ENCODE measurements at places on chromosomes 2 and 18. TPM values are rescaled to one million over a fixed set of nuclear protein-coding genes. Genes with fewer than 3 reads are reported as not detected.

The PROKR1 gene
- total RNA-seq, result 0.66 TPM

The HMSD gene
- total RNA-seq, result not detected

The ANAPC1 gene
- 52.8 TPM for total RNA-seq

The DUSP2 gene
- total RNA-seq, result 12.8 TPM

GRCh38 chr2:233339427-233339826, 14.9 kb upstream of the DGKD start:
- no peaks in the 10 kb centered on the region for H3K27me3 ChIP-seq
- no peak overlapping the region for H3K4me3 ChIP-seq
- H3K36me3 ChIP-seq, result no peaks in the 10 kb centered on the region

DNA sequence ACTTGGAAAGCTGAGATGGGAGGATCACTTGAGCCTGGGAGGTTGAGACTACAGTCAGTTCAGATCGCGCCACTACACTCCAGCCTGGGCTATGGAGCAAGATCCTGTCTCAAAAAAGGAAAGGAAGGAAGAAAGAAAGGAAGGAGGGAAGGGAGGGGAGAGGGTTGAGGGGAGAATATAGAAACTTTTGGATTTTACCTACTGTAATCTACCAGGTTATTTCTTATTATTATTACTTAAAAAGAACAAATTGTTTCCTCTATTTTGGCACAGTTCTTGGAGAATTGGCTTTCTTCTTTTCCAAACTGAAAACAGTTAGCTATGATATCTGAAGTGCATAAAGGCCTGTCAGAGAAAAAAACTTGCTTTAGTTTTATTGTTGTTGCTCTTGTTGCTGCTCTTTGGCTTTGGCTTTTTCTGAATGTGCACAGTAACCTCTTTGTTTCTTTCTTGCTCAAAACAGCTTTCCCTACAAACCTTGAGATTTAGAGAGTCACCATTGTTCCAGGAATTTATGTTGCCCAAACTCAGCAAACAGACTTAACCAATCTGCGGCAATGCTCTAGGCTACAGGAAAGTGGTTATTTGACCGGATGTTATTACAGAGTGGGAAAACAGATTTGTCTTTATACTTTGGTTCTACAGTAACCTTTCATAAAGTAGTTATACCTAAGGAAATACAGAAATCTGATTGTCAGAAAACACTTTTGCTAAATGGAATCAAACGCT, 214.9 kb downstream of the XIRP2 start:
- no peaks in the 10 kb centered on the region for H3K36me3 ChIP-seq
- no peaks in the 10 kb centered on the region for H3K27me3 ChIP-seq
- no peak overlapping the region for H3K4me3 ChIP-seq
- DNase-seq, result no peak
- no peaks in the 10 kb centered on the region for H3K4me1 ChIP-seq

DNA sequence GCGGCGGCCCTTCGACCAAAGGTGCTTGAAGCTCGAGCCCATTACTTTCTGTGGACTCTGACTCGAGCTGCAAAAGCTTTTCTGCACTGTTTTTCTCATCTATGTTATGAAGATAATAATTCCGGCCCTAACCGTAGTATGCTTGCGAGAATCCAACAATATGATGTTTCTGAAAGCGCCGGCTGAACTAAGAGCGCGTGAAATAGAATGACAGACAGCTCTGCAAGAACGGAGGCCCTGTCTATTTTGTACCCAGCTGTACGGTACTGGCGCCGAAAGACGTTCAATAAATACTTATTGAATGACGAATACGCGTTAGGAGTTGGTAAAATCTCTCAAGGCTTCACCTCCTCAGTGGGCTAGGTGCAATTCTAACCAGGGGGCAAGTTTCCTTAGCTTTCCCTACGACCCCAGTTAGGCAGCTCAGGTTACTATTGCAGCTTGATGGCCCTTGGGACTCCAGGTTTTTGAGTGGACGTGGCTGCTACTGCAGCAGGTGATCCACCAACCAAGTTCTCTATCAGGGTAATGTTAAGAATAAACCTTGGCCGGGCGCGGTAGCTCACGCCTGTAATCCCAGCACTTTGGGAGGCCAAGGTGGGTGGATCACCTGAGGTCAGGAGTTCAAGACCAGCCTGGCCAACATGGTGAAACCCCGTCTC, 570 bp downstream of the SCRN3 start:
- H3K4me3 ChIP-seq, result peak overlapping the region; percentile 85
- H3K27me3 ChIP-seq, result no peaks in the 10 kb centered on the region
- DNase-seq, result no peak
- H3K4me1 ChIP-seq, result no peaks in the 10 kb centered on the region
- H3K36me3 ChIP-seq, result no peaks in the 10 kb centered on the region

DNA sequence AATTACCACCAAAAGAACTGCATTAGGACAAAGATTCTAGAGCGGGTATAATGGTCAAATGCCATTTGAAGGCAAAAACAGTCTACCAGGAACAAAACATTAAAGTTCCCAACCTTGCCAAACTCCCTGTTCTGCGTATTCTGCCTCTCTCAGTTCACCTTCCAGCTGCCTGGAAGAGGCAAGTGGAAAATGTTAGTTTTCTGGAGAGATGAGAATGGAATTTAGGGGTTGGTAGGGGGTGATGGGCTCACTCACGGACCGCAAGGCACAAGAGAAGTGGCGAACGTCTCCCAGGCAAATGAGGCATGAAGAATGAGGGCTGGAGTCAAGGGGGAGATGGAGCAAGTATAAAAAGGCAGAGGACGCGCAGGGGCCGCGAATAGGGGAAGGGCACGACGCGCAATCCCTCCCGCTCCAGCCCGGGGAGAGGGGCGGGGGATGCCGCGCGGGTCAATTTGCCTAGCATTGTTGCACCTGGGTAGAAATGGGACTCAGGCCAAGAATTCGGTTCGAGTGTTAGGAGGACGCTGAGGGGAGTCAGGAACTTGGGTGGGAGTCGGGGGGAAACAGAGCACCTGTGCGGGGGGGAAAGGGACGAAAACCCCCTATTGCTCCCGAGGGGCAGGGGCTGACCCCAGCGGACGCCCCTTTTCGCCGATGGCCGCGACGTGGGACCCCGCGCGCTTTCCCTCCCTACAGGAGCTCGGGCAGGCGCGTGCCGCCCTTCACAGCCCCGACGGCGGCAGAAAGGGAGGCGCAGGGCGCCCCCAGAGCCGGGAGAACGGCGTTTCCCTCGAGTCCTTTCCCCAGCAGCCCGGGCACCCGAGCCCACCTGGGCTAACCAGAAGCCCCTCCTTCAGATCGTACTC, 573 bp downstream of the PAIP2B start:
- H3K4me3 ChIP-seq, result peak overlapping the region; percentile 98
- no peaks in the 10 kb centered on the region for H3K36me3 ChIP-seq
- no peaks in the 10 kb centered on the region for H3K27me3 ChIP-seq
- no peaks in the 10 kb centered on the region for H3K4me1 ChIP-seq
- peak; percentile 58 for DNase-seq
- peak overlapping the region; percentile 90 for H3K27ac ChIP-seq

DNA sequence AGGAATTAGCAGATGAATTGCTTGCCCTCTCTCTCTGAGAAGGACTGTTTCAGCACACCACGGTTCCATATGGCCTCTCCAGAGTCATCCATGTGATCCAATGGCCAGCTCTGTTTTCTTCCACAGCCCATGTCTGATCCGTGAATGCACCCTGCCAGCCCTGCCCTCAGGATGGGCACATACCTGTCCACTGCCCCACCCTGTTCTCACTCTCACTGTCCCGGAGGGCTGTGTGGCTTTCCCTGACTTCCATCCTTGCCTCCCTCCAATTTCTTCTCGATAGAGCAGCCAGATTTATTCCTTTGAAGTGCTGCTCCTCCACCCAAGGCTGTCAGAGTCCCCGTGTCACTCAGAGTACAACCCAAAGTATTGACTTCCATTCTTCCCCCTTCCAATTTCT, 343.1 kb downstream of the TGIF1 start:
- no peak overlapping the region for H3K4me3 ChIP-seq
- H3K27ac ChIP-seq, result no peak overlapping the region
- no peaks in the 10 kb centered on the region for H3K36me3 ChIP-seq
- DNase-seq, result no peak

DNA sequence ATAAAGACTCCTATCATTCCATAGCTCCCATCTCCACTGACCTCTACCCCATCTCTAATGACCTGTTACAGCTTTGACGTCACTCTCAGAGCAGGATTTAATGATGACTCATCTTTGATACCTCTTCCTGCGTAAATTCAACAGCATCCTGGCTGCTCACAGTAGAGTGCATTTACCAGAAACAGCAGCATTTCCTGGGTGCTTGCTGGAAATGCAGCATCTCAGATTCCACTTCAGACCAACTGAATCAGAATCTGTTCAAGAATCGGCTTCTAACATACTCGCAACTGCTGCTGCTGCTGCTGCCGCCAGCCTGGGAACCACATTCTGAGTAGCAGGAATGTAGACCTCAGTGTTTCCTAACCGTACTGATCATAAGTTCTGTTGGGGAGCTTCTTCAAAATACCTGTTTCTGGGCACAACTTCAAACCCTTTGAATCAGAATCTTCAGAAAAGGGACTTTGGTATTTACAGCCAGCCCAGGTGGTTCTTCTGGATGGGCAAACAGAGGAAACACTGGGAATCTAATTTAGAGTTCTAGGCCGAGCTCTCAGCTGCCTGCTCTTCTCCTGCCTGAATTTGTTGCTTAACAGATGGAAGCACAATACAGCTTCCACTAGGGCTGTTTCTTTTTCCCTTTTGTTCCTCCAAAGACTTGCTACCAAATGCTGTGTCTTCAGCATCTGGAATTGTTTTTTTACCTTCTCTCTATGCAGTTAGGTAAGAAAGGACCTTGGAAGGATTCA, 241.4 kb downstream of the NCKAP5 start:
- H3K4me1 ChIP-seq, result no peaks in the 10 kb centered on the region
- H3K27me3 ChIP-seq, result no peaks in the 10 kb centered on the region
- no peak for DNase-seq

DNA sequence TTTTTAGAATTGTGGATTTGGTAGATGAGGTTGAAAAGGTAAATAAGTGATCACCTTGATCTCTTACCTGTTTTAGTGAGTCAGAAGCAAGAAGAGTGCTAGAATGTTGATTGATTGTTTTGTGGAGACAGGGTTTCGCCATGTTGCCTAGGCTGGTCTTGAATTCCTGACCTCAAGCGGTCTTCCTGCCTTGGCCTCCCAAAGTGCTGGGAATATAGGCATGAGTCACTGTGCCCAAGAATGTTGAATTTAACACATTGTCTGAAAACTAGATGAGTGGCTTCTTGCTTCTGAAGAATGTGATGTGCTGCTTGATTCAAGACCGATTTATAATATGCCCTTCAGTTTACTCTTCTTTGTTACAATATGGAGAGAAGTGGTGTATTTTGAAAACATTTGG, 121.3 kb downstream of the FMNL2 start:
- H3K27ac ChIP-seq, result no peak overlapping the region
- no peak overlapping the region for H3K4me3 ChIP-seq
- H3K27me3 ChIP-seq, result no peaks in the 10 kb centered on the region
- DNase-seq, result no peak
- no peaks in the 10 kb centered on the region for H3K36me3 ChIP-seq

GRCh38 chr18:5238371-5238976, 41.4 kb upstream of the AKAIN1 start:
- H3K27me3 ChIP-seq, result no peaks in the 10 kb centered on the region
- H3K27ac ChIP-seq, result peak overlapping the region; percentile 97
- no peaks in the 10 kb centered on the region for H3K36me3 ChIP-seq
- DNase-seq, result peak; percentile 52

DNA sequence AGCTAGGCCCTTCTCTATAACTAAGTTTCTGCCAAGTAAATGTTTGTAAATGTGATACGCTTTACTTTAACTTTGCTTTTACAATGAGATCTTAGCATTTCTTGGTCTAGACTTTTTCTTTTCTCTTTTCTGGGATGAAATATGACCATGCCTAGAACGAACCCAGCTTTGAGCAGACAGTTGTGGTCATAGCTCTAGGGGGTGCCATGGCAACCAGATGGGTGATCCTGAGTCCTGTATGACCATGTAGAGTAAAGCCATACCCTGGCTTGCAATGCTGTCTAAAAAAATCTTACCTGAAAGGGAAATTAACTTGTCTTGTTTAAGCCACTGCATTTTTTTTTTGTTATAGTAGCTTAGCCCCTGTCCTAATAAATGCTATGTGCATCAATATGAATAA, 956.3 kb downstream of the SLC4A3 start:
- H3K4me3 ChIP-seq, result no peak overlapping the region
- H3K27ac ChIP-seq, result no peak overlapping the region
- no peaks in the 10 kb centered on the region for H3K36me3 ChIP-seq
- no peaks in the 10 kb centered on the region for H3K4me1 ChIP-seq
- DNase-seq, result no peak

GRCh38 chr2:144475044-144475443, 44.9 kb downstream of the ZEB2 start:
- no peaks in the 10 kb centered on the region for H3K36me3 ChIP-seq
- no peak overlapping the region for H3K4me3 ChIP-seq
- H3K4me1 ChIP-seq, result no peaks in the 10 kb centered on the region
- DNase-seq, result no peak

GRCh38 chr18:32677578-32677977, 95.2 kb downstream of the KLHL14 start:
- DNase-seq, result no peak
- no peaks in the 10 kb centered on the region for H3K27me3 ChIP-seq
- H3K4me1 ChIP-seq, result no peaks in the 10 kb centered on the region
- no peak overlapping the region for H3K27ac ChIP-seq

- no peaks in the 10 kb centered on the region for H3K4me1 ChIP-seq
- no peak overlapping the region for H3K4me3 ChIP-seq
- no peak for DNase-seq
- no peaks in the 10 kb centered on the region for H3K27me3 ChIP-seq
Measured at GRCh38 chr2:214294426-214294825, 116.4 kb upstream of the VWC2L start.

DNA sequence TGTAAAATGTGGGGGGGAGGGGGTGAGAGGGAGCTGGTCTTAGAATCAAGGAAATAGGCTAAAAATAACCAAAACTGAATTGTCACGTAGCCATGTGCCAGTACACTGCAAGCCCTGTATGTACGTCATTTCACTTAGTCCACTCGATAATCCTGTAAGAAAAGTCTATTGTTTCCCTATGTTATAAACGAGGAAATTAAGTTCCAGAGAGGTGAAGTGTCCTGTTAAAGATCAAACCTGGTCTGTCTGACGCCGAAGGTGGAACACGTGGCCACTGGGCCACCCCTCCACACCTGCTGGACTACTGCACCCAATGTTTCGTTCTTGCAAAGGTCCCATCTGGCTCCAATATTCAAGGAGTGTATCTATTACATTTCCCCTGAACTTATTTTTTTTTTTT, 29.6 kb downstream of the TFCP2L1 start:
- H3K36me3 ChIP-seq, result no peaks in the 10 kb centered on the region
- H3K4me3 ChIP-seq, result no peak overlapping the region
- no peak overlapping the region for H3K27ac ChIP-seq
- no peaks in the 10 kb centered on the region for H3K4me1 ChIP-seq
- DNase-seq, result no peak

GRCh38 chr2:190554357-190555006, 20.0 kb upstream of the NEMP2 start:
- H3K27me3 ChIP-seq, result no peaks in the 10 kb centered on the region
- H3K27ac ChIP-seq, result no peak overlapping the region
- H3K36me3 ChIP-seq, result no peaks in the 10 kb centered on the region
- no peaks in the 10 kb centered on the region for H3K4me1 ChIP-seq

GRCh38 chr2:238942726-238943300, 94.9 kb downstream of the TWIST2 start:
- H3K4me3 ChIP-seq, result no peak overlapping the region
- no peaks in the 10 kb centered on the region for H3K4me1 ChIP-seq
- no peaks in the 10 kb centered on the region for H3K27me3 ChIP-seq
- DNase-seq, result no peak
- no peaks in the 10 kb centered on the region for H3K36me3 ChIP-seq
- H3K27ac ChIP-seq, result no peak overlapping the region
